ENCODE measurements at places on chromosomes 16 and 17.

DNA sequence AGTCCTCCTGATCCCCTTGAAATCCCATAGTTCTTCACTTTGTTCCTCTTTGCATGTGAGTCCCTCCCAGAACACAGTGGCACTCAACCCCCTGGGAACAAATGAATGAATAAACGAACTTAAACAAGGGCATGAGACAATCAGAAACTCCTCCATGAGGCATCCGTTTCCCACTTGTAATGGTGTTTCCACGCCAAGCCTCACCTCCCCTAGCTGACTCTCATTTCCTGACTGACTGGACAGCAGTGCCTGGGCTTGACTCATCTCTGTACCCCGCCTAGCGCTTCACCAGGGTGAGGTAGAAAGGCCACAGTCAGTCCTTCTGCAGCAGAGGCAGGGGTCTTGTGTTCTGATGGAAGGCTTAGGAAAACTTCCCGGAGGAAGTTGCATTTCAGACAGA is 14.2 kb downstream of the KIF1C start:
- DNase-seq: no peak

DNA sequence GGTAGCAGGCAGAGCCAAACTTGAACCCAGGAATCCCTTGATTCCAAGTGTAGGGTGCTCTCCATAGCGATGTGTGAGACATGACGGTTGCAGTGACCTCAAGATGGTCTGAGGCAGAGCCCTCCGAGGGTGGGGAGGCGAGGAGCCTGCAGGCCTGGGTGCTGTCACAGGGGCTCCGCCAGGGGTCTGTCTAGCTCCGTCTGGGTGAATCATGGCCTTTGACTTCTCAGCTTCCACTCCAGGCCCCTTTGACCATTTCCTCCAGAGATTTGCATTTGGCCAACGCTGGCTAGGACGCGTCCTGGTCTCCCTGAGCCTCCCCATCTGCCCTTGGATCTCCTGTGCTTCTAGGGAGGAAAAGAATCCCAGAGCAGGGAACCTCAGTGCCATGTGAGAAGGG is 104.6 kb downstream of the RAP1GAP2 start:
- no peak for DNase-seq

GRCh38 chr17:47866941-47867340 is 16.0 kb upstream of the SP6 start:
- DNase-seq: no peak

DNA sequence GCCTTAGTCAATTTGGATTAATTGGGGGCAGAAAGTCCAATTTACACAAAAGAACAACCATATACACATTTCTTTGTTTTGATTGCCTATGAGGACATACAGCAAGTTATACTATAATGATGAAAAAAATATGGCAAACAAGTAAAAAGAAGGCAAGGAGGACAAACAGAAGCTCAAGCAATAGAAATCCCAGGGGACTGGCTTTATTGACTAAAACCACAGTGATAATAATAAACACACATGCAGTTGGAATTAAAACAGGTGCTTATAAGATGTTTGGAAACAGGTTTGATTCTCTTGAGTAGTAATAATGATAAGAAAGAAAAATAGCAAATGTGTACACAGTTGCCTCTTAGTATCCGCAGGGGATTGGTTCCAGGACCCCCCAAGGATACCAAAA is 176.4 kb downstream of the SHISA9 start:
- no peak for DNase-seq

- no peak for DNase-seq
Observed at GRCh38 chr17:8793649-8794048, 5.5 kb downstream of the MFSD6L start.

DNA sequence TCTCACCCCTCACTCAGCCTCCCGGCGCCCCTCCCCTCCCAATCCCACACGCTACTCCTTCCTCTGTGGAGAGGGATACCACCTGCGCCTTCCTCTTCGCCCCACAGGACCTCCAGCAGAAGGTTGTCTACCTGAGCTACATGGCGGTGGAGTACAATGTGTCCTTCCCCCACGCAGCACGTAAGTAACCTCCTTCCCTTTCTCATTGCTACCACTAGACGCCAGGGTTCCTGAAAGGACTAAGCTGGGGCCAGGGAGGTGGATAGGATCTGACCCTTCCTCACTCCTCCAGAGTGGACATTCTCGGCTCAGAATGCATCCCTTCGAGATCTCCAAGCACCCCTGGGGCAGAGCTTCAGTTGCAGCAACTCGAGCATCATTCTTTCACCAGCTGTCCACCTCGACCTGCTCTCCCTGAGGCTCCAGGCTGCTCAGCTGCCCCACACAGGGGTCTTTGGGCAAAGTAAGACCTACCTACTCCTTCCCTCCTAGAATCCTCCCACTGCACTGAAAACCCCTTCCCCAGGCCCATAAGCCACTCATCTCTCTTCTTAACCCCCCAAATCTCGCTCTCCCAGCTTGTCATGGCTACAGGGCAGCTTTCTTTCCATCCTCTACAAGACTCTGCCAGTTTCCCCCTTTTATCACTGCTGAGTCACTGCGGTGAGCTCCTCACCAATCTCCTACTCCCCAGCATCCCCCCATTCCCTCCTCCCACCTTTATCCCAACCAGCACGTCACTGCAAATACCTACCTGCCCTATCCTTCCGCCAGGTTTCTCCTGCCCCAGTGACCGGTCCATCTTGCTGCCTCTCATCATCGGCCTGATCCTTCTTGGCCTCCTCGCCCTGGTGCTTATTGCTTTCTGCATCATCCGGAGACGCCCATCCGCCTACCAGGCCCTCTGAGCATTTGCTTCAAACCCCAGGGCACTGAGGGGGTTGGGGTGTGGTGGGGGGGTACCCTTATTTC is 1.5 kb downstream of the CD68 start:
- no peak for DNase-seq

- no peak for DNase-seq
Observed at GRCh38 chr17:77405867-77406732, 265.3 kb downstream of the SEC14L1 start.

- DNase-seq: peak; percentile 30
Observed at GRCh38 chr17:33267271-33267790, 25.8 kb downstream of the ASIC2 start.

GRCh38 chr16:67773569-67774456 is 32.5 kb downstream of the RANBP10 start:
- DNase-seq: no peak

- no peak for DNase-seq
Observed at GRCh38 chr16:57593021-57593420, 35.4 kb upstream of the ADGRG1 start.

GRCh38 chr17:79874329-79874981 is 35.2 kb upstream of the CBX4 start:
- DNase-seq: no peak

DNA sequence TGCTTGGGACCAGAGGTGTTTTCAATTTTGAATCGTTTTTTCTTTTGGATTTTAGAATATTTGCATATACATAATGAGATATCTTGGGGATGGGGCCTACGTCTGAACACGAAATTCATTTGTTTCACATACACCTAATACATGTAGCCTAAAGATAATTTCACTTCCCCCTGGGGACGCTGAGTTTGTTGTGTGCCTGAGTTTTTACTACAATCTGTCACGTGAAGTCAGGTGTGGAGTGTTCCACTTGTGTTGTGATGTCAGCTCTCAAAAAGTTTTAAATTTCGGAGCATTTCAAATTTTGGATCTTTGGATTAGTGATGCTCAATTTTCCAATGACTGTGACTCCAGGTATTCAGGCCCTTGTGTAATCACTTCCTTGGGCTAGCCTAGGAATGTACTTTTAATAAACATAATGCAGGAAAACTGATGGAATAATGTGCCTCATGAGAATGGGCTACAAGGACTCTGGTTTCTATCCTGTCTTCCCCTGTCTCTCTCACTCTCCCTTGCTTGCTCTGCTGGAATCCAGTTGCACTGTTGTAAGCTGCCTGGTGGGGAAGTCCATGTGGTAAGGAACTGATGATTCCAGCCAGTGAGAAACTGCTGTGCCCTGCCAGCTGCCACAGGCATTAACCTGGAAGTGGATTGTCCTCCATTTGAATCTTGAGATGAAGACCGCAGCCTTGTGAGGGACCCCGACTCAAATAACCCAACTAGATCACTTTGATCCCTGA is 403.8 kb downstream of the SHISA9 start:
- DNase-seq: no peak

- DNase-seq: no peak
Observed at GRCh38 chr16:17544785-17545184, 74.0 kb upstream of the XYLT1 start.
